ENCODE measurements at places on chromosomes 3 and 15.

- DNase-seq = no peak
Observed at GRCh38 chr3:141863491-141863890, 13.0 kb upstream of the ATP1B3 start.

GRCh38 chr3:101819649-101820206 lies 29.6 kb upstream of the NFKBIZ start:
- DNase-seq = no peak

- no peak for DNase-seq
Observed at GRCh38 chr3:139203752-139204151, 140.1 kb upstream of the MRPS22 start.

DNA sequence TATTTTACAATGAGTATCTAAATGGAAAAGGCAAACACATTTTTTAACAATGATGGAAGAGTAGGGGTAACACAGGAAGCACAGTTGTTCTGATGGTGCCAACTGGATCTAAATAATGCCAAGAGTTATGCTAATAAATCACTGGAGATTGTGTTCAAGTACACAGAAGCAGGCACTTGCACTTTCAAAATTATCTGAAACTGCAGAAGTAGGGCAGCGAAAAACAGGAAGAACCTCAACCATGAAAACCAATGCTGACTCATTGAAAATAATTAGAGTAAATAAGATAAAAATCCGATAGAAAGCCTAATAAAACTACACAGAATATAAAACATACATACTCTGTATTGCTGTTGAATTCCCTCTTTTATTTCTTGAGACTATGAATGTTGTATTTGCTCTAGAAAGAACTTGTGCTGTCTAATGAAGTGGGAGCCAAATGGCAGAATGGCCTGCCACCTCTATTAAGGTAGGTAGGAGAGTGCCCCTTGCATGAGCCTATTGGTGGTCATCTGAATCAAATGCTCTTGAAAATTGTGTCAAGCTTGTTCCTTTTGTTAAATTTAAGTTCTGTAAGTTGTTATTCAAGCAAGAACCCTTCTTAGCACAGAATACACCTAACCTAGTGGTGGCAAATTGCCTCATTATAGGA lies 93.7 kb downstream of the ABI3BP start:
- no peak for DNase-seq

DNA sequence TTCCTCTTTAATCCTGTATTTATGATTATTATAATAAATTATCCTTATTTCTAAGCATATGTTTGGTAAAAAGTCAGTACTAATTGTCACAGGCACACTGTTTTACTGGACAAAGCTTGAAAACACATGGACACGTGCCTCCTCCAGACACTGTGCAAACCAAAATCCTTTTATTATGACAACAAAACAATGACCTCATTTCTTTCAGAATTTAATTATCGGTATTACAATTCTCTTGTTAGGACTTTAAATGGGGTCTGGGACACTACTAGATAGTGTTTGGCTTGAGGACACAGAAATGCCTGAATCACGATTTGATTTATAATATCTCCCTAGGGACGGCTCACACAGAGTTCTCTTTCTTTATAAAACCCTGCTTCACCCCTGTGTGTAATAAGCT lies 107.3 kb upstream of the IGSF10 start:
- DNase-seq = no peak

- no peak for DNase-seq
Observed at GRCh38 chr3:195240171-195240701, 30.7 kb downstream of the XXYLT1 start.

DNA sequence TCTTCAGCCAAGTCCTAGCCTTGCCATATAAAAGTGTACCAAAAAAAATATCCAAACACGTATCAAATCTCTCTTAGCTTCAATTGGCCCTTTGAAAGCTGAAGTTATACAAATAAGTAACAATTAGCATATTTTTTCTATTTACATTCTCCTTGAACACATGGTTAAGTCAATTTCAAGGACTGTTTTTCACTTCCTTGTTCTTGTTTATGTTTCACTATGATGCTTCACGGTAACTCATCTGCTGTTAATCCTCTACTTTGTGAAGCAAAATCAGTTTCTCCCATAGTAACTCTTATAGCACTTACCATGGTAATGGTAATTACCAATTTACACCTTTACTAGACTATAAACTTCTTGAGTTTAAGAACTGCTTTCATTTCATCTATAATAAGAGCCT lies 10.6 kb upstream of the SPRED1 start:
- DNase-seq = no peak

GRCh38 chr3:157459706-157460105 lies 23.1 kb downstream of the PTX3 start:
- DNase-seq = no peak

- DNase-seq = peak; percentile 23
Observed at GRCh38 chr3:52534281-52535183, 875 bp upstream of the NT5DC2 start.

GRCh38 chr3:72440491-72440890 lies 407.8 kb downstream of the SHQ1 start:
- no peak for DNase-seq

DNA sequence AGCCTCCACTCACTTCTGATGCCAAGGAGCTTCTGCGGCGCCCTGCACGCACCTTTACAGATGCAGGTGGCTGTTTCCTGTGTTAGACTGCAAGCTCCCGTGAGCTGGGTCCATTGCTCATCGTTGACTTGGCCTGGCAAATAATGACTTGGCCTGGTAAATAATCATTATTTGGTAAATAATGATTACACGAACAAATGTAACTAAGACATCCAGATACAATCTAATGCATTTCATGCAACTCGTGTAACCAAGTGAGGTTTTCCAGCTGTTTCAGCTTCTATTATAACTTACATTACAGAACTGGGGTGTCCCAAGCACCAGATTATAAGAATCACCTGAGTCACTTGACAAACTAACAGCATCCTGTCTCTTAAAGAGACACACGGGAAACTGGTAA lies 92.1 kb upstream of the BHLHE40 start:
- DNase-seq = no peak

DNA sequence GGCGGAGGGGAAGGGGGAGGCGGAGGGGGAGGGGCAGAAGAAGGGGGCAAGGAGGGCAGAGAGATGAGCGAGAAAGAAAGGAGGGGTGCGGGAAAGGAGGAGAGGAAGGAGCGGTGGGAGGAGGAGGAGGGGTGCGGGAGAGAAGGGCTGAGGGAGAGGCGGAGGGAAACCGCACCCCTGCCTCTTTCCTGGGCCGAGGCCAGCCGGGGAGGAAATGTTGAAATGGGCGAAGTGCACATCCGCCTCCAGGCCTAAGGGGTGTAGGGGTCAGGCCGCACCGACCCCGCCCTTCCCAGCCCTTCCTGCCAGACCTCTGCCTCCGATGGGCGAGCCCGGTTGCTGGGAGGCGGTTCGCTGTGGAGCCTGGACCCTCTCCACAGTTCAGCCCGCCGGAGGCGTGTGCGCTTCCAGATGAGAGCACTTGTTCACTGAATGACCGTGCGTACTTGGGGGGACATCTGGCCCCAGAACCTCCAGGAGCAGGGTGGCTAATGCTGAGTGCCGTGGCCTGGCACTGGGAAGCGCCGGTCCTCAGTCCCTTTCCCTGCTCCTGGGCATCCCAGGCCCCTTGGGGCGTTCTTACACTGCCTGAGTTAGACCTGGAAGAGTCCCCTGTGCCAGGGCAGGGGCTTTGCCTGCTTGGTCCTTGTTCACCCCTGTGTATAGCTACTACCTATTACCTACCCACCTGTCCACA lies 110.3 kb upstream of the KLF13 start:
- no peak for DNase-seq

- no peak for DNase-seq
Observed at GRCh38 chr3:178001670-178002101, 534.5 kb upstream of the KCNMB2 start.

DNA sequence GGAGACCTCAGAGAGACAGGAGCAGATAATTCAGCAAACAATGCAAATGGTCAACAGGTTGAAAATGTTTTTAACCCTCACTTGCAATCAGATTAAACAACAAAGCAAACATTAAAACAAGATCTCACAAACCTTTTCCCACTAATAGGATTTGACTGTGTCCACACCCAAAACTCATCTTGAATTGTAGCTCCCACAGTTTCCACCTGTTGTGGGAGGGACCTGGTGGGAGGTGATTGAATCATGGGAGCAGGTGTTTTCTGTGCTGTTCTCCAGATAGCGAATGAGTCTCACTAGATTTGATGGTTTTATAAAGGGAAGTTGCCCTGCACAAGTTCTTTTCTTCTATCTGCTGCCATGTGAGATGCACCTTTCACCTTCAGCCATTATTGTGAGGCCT lies 1.3 kb upstream of the LYSMD4 start:
- DNase-seq = no peak

DNA sequence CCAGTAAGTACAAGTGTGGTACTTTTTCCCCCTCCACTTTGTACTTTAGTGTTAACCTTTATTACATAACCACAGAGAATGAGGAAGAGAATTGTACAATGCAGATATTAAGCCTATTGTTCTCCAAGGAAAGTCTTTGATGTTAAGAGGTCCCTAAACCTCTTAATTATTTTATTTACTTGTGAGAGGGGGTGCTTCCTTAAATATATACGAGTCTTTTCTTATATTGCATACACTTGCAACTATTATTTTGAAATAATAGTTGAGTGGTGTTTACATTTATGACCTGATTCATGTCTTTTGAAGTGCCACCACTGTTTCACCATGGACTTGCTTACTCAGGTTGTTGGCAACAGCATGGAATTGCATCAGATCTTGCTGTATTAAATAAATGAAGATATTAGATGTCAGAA lies 10.1 kb downstream of the USP3 start:
- no peak for DNase-seq

DNA sequence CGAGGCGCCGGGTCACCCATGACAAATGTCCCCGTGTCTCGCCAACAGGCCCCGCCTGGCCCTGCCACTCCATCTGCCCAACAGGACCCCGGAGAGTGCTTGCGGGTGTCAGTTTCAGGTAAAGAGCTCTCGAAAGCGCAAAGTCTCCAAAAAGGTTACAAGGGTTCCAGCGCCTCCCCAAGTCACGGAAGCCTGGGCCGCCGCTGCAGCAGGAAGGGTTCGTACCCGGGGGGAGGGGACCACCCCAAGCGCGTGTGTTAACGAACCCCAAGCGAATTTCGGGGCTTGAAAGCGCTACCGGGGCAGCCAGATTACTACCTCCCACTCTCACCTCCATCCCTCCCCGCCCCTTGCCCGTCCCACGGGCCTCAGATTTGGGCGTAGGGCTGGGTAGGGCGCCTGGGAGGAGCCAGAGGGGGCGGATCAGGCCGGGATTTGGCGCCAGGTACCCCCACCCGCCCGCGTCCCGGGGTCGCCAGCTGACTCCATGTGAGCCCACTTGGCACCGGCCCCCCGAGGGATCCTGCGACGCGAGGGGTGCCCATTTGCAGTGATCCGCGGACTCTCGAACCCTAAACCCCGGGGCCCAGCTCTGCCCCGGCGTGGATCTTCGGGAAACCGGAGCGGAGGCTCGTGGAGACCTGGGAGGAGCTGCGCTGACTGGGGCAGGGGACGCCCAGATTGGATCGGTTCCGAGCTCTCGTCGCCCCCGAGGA lies 85.9 kb downstream of the NR2F2 start:
- DNase-seq = no peak

DNA sequence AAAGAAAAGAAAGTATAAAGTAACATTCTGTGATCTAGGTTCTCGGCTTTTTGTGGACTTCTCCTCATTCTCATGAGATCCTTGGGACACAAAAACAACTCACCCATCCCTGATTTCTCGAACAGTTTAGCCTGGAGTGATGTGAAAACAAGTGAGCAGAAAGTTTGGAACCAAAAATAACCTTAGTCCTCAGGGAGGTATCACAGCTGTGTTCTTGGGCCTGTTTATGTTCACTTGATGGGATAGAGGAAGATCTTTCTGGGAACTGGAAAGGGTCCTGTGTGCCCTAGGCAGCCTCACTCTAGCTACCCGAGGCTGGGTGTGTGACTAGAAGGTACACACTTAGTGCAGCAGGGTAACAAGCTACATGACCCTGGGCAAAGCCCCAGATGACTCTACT lies 308.8 kb upstream of the PDZRN3 start:
- no peak for DNase-seq

Measured in D721Med (cell line).